Stimulated activated CD4-positive, alpha-beta T cell treated with anti-CD3 and anti-CD28 coated beads, TNF-alpha, amount 100 ng/mL, for 1 hour (primary cell): ENCODE measurements at places on chromosomes 2 and 18.

GRCh38 chr2:187658952-187659525 lies 104.8 kb upstream of the TFPI start:
- no peak for DNase-seq

- DNase-seq, result no peak
Measured at GRCh38 chr2:4992226-4992625, 700.0 kb upstream of the SOX11 start.

DNA sequence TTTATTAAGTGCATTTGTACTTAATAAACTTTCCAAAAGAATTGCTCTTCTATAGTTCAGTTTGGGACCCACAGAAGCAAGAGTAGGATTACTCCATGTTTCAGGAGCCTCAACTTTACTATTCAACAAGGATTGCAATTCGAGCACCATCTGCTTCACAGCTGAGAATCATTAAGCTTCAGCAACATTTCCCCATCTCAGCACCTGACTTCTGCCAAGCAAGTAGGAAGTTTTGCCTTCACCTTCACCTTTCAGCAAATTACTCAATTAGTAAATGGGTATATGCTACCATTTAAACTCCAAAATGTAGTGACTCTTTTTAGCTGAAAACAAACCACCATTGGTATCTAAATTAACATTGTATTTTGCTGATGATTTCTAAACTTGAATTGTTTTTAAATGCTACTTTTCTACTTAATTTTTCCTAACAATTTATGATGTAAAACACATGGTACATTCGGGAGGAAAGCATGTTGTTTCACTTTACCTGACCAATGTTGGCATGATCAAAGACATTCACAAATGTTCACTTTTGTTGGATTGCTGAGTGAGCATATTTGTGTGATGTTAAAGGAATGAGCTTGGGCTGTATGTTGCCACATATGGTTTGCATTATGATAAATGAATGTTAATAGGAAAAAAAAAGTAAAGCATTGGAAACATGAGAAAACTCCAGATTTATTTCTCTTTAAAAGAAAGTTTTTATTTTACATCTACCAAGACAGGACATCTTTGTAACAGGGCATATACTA lies 159.2 kb downstream of the GULP1 start:
- DNase-seq, result no peak

DNA sequence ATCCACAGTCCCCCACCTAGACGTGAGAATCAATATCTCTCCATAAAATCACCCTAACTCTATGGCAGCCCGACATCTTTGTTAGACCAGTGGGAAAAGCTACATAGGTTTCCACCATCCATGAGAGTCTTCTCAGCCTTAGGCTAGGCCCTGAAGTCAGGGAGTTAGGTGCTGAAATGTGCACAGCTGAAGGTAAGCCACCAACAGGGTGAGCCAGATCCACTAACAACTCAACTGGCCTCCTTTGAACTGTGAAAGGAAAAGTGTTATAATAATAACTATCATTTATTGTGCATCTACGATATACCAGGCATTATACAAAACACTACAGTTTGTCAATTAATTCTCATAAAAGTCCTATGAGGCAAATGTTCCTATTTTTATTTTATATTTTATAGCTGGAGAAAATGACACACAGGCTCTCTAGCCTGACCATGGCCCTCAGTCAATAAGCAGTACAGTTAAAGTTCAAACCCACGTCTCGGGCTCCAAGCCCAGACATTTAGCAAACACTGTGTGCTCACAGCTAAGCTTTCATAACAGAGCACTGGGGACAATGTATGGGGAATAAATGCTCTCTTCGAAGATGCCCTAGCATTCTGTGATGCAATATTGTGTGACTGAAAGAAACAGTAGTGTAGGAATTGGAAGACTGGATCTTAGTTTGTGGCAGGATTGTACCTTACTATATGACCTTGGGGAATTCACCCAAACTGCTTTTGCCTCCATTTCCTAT lies 11.2 kb upstream of the CYP27C1 start:
- DNase-seq, result no peak

DNA sequence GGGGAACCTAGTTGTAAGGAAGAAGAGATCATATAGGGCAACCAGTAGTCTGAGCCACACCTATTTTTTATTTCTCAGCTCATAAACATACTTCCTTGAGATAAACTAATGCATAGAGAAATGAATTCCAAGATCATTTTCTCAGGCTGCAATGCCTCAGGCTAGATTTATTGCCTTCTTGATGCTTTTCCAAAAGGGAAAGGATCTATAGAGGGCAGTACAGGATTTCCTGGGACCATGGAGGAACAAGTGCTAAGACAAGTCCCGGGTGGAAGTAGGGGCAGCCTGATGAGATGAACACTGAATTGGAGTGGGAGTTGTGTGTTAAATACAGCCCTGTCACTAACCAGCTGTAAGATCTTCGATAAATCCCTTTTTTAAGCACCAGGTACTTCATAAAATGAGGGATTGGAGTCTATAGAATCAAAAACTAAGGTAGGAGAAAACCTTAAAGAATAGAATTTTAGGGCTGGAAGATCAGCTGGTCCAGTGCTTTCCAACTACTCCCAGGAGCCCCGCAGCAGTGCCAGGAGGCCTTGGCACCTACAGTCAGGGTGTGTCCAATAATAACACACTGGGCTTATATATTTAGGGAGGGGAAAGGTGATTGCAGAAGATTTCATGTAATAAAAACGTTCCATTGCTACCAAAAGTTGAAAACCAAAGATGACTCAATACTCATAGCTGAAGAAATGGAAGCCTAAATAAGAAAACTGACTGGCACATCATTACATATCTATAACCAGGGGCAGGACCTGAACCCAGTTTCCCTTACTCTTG lies 58.1 kb downstream of the SERTAD2 start:
- no peak for DNase-seq

DNA sequence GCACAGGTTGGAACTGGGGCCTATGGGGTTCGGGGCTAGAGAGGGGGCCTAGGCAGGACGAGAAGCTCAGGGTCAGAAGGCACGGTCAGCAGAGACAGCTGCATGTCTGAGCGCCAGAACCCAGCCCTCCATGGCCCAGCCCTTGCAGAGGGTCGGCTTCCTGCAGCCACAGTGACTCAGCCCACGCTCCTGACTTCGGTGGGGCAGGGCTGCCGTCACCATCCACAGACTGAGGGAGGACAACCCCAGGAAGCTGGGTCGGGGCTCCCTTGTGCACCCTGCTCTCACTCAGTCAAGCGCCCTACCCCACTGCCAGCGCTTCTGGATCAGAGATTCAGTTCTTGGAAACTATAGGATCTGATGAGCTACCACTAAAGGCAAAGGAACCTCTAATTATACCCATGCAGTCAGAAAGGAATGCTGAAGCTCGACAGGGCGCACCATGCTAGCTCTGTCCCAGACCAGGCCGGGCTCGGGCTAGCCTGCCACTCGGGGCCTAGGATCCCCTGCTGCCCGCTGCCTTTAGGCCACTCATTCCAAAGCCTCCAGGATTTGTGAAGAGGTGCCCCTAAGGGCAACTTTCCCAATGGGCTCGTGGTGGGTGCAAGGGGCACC lies 3.0 kb downstream of the ACTR1B start:
- no peak for DNase-seq

- DNase-seq, result no peak
Measured at GRCh38 chr2:176733698-176734430, 464.6 kb downstream of the MTX2 start.

GRCh38 chr2:63819765-63820717 lies 21.7 kb upstream of the UGP2 start:
- no peak for DNase-seq

DNA sequence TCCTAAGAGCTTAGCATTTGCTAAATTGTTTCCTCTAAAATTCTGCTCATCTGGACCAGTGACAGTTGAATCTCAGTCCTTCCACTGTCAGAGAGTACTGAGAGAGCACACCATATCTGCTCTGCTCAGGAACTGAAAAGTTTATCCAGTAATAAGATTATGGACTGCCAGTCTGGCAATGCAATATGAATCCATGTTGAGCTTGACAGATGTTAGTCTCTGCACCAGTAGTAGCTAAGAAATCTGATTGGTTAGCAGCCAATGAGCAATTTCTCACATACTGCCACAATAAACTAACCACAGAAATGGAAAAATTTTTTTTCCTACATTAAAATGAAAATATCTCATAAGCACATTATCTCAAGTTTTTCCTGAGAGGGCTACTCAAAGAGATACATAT lies 2.3 kb downstream of the PRKD3 start:
- no peak for DNase-seq

DNA sequence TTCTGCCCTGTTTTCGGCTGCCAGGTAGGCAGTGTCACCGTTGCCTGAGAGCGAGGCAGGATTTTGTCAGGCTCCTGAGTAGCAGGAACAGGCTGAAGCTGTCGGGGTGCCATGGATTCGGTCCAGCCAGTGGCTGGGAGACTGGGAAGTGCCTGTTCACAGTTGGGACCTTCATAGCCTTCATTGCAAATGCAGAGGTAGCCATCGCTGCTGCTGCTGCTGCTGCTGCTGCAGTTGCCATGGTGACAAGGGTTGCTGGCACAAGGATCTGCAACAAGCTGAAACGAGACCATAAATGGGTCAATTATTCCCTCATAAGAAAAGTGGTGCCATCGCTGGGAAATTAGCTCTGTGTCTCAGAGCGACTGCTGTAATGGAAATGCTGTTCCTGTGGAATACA lies 122.7 kb downstream of the DNER start:
- no peak for DNase-seq

GRCh38 chr2:185610301-185610700 lies 128.3 kb upstream of the FSIP2 start:
- no peak for DNase-seq

DNA sequence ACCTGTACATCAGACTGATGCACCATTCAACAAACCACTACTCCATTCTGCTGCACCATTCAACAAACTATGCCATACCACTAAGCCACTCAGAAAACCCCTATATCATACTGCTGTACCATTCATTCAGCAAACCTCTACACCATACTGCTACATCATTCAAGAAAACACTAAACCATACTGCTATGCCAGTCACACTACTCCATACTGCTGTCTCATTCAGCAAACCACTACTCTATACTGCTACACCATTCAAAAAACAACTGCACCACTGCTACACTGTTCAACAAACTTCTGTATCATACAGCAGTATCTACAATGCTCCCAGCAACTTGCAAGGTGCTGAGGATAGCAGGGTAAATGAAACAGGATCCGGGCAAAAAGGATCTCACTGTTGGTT lies 12.9 kb upstream of the SLC1A4 start:
- DNase-seq, result no peak
